ENCODE measurements at places on chromosomes 1 and 21.

DNA sequence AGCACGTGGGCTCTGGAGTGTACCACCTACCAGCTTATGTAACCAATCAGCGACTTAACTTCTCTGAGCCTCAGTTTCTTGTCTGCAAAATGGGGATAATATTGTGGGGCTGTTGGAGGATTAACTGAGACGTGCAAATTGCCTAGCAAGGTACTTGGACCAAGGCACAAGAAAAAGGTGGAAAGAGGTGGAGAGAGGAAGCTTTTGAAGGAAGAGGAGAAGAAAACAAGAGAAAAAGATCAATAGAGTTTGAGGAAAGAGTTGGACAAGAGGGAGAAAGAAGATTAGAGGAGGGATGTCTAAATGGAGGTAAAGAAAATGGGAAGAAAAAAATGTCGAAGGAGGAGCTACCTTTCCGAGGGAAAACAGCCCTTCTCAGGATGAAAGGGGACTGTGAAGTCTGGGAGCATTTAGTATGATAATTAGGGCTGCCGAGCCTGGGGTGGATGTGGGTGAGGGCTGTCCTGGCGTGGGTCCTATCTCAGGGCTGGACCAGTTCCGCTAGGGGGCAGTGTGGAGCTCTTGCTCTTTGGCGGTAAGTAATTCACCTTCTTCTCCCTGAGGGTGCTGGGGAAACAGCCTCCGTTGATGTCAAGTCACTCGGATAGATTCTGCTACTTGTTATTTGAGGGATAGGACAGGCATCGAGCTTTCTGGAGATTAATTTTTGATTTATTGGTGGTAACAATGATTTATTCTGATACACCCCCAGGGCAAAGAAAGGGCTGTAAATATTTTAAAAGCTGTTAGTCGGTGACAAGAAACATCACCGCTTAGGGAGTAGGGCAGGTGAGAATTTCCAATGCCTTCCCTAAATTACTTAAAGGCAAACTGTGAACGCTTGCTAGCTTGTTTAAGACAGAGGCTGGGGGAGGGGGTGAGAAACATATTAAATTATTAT is 79.0 kb upstream of the NFASC start:
- DNase-seq: no peak

- no peak for DNase-seq
Observed at GRCh38 chr1:119651641-119652040, 3.6 kb upstream of the ZNF697 start.

GRCh38 chr1:217135569-217135915 is 412.3 kb upstream of the ESRRG start:
- DNase-seq: no peak

DNA sequence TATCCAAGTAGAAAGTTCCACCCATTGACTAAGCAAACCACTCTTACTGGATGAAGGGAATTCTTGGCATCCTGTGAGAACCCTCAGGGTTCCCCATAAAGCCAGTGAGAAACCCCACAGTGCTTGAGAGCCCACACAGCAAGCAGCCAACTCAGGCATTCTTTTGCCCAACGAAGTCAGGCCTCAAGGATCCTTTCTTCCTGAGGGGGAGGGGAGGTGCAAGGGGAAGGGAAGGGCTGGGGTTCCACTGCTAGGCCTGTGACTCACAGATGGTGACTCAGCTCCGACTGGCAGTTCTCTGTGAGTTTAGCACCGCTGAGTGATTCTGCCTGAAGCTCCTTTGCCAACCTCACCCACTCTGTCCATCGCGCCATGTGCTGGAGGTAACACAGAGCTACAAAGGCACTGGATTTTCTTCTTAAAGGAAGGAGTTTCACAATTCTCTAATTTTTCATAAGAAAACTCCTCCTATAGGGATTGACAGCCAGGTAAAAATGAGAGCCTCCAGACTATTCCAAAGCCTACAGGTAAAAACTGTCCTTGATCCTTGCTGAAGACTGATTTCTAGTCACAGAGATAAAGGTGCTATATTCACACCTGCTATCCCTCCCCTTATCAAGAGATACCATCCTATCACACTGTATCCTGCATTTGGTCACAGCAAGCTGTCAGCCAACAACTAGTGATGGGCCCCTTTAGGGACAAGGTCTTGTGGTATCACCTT is 4.8 kb downstream of the ENO1 start:
- DNase-seq: peak; percentile 99

DNA sequence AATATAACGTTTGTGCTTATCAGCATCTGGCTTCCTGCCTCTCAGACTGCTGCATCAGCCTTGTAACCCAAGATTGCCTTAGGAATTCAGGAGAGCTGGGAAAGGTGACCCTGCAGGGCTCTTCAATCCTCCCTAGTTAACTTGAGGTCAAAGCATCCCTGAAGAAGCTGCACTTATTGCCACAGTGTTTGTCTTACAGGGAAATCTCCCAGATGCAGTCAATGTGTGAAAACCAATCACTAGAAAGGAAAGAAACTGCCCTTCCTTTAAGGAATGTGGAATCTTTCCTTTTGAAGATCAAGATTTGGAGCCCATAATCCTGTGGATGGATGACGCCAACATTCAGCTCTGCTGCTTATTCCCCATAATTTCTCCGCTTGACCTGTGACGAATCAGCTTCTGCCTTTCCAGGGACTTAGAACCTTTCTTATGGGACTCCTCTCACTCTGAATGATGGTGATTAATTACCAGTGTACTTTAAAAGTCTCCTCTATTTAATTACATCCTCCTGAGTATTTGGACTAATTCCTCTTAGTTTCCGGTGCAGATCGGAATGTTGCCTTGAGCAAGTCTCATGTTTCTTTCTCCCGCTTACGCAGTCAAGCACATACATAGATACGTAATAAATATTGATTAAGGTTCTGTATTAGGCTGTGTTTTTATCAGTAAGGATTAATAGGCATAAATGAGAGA is 14.4 kb downstream of the ADAMTS5 start:
- DNase-seq: no peak

GRCh38 chr1:235067396-235068157 is 61.1 kb downstream of the TOMM20 start:
- peak; percentile 94 for DNase-seq
